GM06990 (cell line): ENCODE measurements at places on chromosomes 2 and 18.

DNA sequence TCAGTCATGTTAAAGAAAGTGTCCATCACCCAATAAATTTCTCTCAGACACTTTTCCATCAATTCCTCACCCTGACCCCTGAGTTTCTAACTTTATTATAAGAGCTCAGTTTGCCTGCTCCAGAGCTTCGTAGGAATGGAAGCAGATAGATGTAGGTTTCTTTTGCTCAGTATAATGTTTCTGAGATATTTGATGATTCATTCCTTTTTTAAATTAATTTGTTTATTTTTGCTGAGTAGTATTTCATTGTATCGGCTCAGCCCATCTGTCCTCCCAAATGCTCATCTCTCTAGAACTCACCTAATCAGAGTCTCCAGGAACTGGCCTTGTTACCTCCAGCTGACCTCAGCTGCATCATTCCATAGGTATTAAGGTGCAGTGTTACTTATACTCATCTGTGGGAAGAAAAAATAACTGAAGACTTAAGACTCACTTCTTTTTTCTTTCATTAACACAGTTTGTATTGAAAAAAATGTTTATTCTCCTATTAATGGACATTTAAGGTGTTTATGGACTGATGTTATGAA is 11.9 kb upstream of the BCL2L11 start:
- DNase-seq = no peak

DNA sequence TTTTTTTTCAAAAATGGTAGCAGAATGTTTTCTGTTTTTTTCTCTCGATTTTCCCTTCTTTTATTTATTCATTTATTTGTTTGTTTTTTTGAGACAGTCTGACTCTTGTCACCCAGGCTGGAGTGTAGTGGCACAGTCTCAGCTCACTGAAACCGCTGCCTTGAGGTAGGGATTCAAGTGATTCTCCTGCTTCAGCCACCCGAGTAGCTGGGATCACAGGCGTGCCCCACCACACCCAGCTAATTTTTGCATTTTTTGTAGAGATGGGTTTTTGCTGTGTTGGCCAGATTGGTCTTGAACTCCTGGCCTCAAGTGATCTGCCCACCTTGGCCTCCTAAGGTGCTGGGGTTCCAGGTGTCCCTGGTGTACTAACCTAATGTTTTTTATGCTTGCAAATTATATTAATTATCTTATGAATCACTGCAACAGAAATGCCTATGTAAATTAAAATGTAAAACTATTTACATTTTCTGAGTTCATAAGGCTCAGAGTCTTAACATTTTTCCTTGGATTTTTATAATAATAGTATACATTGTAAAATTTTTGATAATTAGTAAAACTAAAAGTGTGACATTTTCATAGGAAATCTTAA is 19.2 kb downstream of the MTA3 start:
- no peak for DNase-seq

DNA sequence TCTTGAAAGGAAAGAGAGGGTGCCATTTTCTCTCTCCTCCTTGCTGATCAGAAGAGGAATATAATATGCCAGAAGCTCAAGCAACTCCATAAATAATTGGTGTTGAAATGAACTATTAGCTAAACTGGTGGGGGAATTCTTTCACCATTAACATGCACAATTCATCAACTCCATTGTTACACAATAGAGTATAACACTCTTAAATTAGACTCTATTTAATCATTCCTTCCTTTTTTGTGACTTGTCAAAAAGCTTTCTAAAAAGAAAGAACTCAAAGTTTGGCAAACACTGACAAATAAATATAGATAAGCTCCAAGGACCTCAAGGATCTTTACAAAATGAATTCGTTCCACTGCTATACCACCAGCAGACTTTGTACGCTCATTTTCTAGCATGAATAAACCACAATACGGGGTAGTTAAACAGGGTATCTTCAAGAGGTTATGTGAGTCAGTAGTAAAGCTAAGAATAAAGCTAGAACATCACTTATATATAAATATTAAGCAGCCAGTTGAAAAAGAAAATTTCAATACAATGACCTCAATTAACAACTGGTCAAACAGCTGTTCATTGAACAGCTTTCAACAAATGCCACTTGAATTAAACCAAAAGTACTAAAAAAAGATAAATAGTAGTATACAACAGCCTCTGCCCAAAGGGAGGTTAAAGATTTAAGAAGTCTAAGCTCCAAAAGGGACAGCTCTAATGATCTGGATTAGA is 6.4 kb downstream of the TRAK2 start:
- no peak for DNase-seq

- DNase-seq = no peak
Measured at GRCh38 chr2:209900638-209901037, 101.8 kb upstream of the RPE start.

GRCh38 chr2:105843476-105844374 is 99.0 kb downstream of the NCK2 start:
- no peak for DNase-seq

- no peak for DNase-seq
Measured at GRCh38 chr2:383888-384287, 96.0 kb upstream of the ALKAL2 start.
